ENCODE measurements at places on chromosomes 6 and 20.

- peak; percentile 49 for DNase-seq
These were observed 65.6 kb downstream of the STMND1 start for GRCh38 chr6:17167327-17167979.

DNA sequence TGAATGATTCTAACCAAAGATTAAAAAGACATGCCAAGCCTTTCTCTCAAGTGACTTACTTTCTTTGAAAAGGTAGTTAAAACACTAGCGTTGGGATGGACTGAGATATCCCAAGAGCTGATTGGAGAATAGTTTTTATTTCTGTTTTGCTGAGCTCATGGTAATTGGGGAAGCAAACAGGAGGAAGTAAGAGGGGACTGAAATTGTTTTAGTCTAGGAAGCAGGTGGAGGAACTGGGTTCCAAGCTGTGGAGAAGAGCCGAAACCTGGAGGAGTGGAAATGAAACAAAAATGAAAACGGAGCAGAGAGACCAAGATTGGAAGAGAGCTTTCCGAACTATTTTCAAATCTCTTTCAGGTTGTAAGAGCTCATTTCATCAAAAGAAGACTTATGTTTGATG is 59.9 kb upstream of the TENT5A start:
- DNase-seq: no peak

- DNase-seq: no peak
These were observed 1.1 kb upstream of the PLCB1 start for GRCh38 chr20:8130840-8131526.

GRCh38 chr6:42509765-42510164 is 54.1 kb upstream of the UBR2 start:
- no peak for DNase-seq

DNA sequence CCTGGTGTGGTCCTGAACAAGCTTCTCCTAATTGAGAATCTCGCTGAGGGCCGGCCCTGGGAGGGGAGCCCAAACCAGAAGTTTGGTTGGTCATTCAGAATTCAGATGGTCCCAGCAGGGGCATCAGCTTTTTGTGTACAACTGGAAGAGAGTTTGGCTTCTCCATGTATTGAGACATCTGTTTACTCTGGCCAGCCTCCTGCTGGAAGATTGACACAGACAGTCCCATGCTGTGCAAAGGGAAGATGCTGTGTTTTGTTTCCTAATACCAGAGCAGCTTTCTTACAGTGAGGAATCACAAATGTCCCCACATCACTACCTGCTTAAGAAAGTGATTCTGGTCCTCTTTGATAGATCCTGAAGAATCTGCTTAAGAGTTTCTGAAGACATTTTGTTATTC is 97.8 kb downstream of the PLEKHG1 start:
- DNase-seq: peak; percentile 9

- DNase-seq: no peak
These were observed 19.1 kb upstream of the RIN2 start for GRCh38 chr20:19738951-19739350.

GRCh38 chr6:46052479-46052878 is 36.8 kb upstream of the CLIC5 start:
- no peak for DNase-seq

GRCh38 chr6:15735567-15736265 is 72.9 kb upstream of the DTNBP1 start:
- no peak for DNase-seq

GRCh38 chr20:49534255-49534712 is 33.7 kb downstream of the PTGIS start:
- DNase-seq: peak; percentile 76

DNA sequence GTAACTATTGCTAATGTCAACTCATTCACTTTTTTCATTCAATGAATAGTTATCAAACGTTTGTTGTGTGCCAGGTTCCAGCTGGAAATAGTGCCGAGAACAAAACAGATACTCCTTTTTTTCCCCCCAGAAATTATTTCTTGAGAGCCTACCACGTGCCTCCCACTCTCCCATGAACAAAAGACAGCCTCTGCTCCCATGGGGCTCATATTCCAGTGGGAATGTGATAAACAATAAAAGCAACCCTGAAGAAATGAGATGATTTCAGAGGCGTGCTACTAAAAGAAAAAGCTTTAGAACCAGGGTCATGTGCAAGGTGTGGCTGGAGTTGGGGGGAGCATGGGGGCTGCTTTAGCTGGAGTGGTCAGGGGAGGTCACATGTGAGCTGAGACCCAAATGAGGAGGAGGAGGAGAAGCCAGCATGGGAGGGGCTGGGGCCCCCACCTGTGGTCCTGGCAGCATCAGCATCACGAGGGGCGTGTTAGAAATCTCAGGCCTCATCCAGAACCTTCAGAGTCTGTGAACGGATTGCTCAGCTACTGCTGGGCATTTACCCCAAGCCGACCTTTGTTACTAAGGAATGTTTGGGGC is 157.4 kb downstream of the EYA2 start:
- no peak for DNase-seq

DNA sequence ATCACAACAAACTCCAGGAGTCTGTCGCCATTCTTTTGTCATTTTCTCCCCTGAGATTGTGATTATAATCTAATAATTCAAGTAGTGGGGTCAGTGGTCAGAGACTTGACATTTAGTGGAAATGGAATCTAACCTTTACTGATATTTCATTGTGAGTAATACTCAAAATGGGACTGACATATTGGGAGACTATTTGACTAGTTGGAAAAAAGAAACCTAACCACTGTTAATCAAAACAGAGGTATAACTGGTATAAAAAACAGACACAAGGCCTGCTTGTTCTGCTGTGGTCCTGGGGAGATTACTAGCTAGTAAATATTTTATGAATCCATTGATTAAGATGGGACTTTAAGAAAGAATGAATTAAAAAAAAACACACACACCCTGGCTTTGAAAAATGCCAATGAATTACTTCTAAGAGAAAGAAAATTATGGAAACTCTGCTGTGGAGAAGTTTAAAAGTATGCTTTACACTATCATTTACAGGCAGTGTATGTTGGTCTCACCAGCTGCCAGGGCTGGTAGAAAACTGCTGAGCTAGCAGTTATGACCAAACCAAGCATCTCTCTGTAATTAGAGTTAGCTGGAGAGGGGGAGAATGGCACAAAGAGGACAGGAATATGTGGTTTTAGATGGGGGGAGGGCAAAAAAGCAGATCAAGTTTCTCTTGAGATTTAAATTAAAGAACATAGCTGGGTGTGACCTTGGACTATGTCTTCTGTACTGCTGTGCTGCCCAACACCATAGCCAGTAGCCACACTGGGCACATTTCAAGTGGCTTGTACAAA is 103.7 kb downstream of the FYN start:
- no peak for DNase-seq

- DNase-seq: no peak
These were observed 92.4 kb downstream of the COL9A1 start for GRCh38 chr6:70210462-70210861.

DNA sequence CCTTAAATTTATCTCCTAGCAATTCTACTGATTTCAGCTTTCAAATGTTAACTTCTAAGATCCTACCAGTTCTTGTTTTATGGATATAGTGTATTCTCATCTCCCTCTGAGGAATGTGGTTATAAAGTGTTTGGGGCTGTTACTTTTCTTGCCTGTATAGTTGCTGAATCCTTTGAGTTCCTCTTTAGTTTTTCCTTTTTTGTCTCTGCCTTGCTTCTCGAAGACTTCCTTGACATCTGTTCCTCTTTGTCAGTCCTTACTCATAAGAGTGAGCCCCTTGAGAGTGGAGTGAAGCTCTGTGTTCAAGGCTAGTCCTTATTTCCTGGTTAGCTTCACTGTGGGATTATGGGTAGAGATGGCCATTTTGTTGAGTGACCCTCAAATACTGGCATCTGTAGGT is 84.6 kb downstream of the ELOVL4 start:
- no peak for DNase-seq

GRCh38 chr6:134424798-134425170 is 106.9 kb upstream of the SGK1 start:
- DNase-seq: no peak

DNA sequence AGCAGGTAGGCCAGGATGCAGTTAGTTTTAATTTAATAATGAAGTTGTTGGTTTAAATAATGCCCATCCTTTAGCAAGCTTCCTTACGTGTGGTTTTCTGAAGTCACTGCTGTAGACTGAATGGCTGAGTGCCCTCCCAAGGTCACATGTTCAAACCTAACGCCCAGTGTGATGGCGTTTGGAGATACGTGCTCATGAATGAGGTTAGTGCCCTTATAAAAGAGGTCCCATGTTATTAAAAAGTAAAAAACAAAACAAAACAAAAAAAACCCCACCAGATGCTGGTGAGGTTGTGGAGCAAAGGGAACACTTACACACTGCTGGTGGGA is 16.3 kb downstream of the LRP11 start:
- DNase-seq: no peak

DNA sequence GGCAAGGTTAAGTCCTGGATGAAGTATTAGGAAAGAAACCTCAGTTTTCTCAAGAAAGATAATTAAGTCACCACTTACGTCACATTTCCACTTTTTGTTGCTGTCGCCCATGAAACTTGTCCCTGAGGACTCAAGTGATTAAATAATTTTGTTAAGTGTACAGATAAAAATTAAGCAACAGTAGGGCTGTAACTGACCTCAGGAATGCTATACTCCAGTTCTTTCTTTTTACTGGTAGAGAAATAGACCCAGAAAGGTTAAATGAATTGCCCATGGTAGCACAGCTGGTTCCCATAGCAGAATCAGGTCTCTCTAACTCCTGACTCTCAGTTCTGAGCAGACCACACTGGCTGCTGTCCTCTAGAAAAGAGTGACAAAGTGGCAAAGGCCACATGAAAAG is 54.5 kb downstream of the CLIC5 start:
- no peak for DNase-seq
